ENCODE measurements at places on chromosomes 6 and 20.

GRCh38 chr6:157660414-157660813, 162.6 kb upstream of the SNX9 start:
- no peak for DNase-seq

DNA sequence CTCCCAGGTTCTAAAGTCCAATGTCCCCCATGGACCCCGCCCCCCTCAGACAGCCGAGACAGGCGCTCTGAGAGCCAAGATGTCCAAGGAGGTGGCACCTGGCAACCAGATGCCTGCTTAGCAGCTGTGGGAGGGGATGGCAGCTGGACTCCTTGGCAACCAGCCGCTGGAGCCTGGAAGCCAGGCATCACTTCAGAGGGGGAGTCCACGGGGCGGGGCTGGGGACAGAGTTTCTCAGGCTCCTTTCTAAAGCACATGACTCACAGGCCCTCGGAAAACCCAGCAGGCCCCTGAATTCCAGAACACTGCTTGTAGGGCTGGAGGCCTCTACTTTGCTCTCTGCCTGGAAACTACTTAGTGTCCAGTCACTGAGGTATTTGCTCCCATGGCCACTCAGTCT, 51.5 kb downstream of the PREX1 start:
- no peak for DNase-seq

GRCh38 chr6:33727932-33728331, 16.4 kb upstream of the UQCC2 start:
- DNase-seq: no peak

DNA sequence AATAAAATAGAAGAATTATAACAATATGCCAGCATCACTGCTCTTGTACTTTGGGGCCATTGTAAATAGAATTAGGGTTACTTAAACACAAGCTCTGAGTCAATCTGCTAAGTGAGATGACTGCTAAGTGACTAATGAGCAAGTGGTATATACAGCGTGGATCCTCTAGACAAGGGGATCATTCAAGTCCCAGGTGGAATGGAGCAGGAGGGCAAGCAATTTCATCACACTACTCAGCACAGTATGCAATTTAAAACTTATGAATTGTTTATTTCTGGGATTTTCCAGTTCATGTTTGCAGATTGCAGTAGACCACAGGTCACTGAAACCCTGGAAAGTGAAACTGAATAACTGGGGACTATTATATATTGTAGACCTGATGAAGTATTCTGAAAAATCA, 235.3 kb downstream of the BTBD3 start:
- no peak for DNase-seq

- no peak for DNase-seq
Measured at GRCh38 chr20:7608250-7608649, 332.0 kb downstream of the HAO1 start.

DNA sequence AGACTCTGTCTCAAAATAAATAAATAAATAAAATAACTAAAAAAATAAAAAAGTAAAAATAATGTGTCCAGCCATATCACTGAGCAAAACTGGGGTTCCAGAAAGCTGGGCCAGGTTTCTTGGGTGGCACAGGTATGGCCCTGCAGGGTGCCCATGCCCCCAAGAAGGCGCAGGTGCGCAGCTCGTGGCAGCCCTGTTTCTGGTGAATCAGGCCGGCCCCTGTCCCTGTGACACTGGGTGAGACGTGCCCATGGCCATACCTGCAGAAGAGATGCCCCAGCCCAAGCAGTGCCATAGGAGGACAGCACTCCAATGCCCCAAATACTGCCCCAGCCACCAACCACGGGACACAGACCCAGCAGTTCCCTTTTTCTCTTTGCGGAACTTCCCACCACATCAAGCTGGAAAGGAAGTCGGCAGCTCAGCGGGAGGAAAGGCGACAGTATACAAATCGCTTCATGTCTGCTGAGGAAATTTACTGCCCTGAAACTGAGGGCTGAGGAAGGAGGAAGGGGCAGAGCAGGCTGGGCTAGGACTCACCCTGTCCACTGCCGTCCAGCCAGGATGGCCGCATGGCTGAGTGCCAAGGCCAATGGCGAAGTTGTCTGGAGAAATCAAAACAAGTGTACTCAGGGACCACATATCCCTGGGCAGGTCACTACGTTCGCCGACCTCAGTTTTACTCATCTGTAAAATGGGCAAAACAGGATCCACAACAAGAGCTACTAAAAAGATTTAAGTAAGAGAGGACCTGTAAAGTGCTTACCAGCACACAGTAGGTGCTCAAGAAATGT, 55.4 kb downstream of the PREX1 start:
- DNase-seq: no peak

- no peak for DNase-seq
Measured at GRCh38 chr6:144395826-144396225, 110.7 kb downstream of the UTRN start.

- DNase-seq: no peak
Measured at GRCh38 chr6:152305672-152306071, 331.5 kb downstream of the SYNE1 start.

GRCh38 chr20:11780765-11781369, 136.8 kb upstream of the BTBD3 start:
- DNase-seq: no peak

DNA sequence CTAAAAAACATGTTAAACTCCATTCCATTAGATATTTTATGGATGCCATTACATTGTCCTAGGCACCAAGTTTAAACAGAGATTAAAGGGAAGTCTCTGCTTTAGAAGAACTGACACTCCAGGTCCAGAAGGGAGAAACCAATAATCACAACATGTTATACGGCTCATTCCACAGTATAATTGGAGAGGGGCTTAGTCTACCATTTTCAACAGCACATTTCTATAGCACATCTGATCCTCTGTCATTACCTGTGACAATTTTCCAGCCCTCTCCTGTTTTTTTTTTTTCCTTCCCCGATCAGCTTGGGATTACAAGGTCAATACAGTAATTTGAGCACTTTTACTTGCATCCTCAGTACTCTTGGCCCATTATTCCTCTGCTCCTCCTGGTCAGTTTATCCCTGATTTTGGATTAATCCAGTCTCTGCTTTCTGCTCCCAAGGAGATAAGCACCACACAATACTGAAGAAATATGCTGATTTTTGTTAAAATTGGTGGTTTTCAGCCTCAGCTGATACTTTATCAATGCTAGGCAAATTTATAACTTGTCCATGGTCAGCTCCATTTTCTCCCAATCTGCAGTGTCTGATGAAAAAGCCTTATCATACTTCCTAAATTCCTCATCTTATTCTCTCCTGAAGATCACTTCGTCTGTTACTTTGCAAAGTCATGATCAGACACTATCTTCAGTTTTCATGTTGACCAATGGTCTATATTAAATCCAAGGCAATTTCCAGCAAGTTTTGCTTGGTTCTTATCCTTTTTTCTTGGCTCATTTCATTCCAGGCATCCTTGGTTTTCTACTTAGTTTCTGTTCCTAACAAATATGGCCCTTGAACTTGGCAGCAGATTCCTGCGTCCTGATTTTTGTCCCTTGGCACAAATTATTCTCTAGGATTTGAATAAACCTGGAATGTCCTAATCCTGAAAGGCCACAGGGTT, 30.8 kb upstream of the SYNCRIP start:
- DNase-seq: no peak

GRCh38 chr6:133707456-133707855, 181.5 kb upstream of the TCF21 start:
- DNase-seq: no peak

- no peak for DNase-seq
Measured at GRCh38 chr6:80622641-80623040, 516.2 kb downstream of the BCKDHB start.

DNA sequence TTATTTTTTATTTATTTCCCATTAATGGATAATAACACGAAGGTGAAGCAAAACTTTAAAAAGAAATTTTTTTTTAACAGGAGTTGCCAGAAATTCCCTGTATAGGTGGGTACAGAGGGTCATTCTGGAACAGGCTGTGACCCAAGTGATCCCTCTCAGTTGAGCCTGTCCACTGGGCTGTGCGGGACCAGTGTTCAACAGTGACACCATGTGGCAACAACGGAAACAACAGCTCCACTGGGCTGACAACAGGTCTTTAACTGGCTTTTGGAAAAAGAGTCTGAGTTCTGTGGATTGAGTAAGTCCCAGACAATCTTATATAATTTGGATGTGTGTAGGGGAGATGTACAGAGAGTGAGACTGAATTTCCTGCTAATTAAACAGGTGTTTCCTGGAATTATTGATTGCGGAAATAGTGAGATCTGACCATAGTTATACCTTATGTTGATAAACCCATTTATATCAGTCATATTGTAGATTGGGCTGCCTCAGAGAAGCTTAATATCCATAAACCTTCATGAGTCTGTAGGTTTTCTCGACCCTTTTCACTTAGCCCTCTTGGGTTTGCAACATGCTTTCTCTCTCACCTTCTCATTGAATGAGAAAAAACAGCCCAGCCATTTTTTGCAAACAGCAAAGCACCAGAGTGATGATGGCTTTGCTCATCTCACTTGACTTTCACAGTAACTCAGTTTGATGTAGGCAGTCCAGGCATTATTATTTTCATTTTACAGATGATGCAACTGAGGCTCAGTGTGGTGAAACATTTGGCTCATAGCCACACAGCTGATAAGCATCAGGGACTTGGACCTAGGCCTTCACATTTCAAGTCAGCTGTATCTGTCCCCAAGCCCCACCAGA, 17.5 kb downstream of the KIAA1755 start:
- DNase-seq: no peak

GRCh38 chr20:61555566-61555965, 303.5 kb downstream of the CDH4 start:
- no peak for DNase-seq

DNA sequence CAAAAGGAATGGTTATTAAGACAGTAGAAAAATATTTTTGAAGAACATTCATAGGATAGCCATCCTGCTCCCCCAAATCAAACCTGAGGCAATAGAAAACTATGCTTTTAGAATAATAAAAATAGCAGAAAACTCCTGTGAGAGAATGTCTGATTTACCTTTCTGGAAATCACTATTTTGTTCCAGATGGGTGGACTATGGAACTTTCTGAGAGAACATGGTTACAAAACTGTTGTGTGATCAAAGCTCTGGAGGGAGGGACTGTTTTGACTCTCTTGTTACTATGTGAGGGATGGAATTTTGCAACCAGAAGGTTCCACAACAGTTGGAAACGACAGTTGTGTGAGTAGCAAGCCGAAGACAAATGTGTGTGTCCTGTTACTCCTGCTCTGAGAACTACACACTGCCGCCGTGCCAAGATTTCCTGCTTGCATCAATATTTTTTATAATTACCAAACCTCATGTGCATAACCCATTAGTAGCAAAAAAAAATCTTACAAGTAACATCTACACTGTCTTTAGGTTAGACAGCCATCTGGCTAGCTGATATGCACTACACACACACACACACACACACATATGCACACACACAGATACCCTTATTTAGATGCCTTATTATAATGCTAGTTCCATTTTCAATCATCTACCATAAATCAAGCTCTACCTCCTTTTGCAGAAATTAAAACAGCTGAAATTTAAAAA, 11.0 kb upstream of the HIVEP1 start:
- DNase-seq: no peak

DNA sequence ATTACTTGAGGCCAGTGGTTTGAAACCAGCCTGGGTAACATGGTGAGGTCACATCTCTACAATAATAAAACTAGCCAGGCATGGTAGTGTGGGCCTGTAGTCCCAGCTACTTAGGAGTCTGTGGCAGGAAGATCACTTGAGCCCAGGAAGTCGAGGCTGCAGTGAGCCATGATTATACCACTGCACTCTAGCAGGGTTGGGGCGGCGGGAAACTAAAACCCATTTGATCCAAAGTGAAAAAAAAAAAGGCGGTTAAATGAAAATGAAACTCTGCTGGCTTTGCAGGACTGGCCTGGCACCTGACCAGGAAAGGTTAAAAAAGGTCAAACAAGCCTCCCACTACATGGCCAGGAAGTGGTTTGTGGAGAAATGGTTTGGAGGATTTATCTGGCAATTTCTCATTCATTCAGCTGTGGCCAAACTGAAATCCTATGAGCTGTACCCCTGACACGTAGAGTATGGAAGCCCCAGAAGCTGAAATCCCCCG, 36.6 kb downstream of the MTRES1 start:
- DNase-seq: no peak

DNA sequence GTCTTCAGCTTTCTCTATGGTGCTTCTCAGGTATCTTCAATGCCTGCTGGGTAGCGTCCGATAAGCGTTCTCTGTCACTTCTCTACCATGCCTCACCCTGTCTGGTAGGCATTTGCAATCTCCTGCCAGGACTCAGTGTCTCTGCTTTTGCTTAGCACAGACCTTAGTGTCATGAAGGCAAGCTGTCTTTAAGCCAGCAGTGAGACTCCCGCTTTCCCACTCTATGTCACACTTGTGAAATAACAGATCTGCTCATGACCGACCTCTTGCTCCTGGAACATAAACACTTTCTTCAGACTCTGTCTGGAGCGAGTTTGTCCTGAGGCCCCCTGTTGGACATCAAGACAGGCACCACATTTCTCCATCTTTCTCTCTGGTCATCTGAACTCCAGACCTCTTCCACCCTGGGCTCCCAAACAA, 17.0 kb downstream of the ADGRB3 start:
- no peak for DNase-seq

DNA sequence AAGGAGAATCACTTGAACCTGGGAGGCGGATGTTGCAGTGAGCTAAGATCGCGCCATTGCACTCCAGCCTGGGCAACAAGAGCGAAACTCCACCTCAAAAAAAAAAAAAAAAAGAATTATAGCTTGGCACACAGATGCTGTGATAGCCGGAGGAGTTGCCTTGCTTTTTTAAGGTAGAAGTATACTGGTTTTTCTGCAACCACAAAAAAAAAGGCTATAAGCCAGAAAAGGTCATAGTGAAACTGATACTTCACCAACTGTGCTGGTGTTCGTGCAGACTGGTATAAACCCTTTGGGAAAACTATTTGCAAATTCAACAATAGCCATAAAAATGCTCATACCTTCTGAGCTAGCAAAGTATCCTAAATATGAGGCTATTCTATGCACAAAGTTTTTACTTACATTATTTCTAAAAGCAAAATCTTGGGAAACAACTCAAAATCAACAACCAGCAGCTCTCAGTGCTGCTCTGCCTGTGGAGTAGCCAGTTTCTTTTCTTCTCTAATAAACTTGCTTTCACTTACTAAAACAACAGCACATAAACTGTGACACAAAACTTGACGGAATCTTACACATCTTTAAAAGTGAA, 44.0 kb downstream of the B4GALT5 start:
- DNase-seq: no peak

- DNase-seq: peak; percentile 57
Measured at GRCh38 chr6:26020329-26021000, 57.9 kb downstream of the TRIM38 start.

DNA sequence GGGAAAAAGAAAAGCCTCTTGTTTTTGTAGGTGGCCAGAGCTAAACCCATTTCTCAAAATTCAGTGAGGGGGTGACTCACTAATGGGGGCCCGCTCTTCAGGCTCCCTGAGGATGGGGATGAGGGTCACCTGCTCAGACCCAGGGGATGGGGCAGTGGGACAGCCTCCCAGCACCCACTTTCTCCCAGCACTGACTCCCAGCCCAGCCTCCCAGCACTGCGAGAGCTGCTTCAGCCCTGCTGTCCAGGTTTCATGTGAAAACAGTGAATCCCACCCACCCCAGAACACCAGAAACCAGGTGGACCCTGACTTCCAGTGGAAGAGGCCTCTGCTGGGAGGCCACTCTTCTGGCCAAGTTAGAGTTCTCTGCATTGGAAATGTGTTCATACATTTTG, 362.6 kb downstream of the CDH4 start:
- DNase-seq: no peak
